ENCODE measurements at places on chromosomes 2 and 18.

- no peak for DNase-seq
These were observed 24.0 kb downstream of the C2orf49 start for GRCh38 chr2:105361102-105361889.

GRCh38 chr2:193703411-193703810 is 1508.7 kb upstream of the TMEFF2 start:
- DNase-seq: no peak

DNA sequence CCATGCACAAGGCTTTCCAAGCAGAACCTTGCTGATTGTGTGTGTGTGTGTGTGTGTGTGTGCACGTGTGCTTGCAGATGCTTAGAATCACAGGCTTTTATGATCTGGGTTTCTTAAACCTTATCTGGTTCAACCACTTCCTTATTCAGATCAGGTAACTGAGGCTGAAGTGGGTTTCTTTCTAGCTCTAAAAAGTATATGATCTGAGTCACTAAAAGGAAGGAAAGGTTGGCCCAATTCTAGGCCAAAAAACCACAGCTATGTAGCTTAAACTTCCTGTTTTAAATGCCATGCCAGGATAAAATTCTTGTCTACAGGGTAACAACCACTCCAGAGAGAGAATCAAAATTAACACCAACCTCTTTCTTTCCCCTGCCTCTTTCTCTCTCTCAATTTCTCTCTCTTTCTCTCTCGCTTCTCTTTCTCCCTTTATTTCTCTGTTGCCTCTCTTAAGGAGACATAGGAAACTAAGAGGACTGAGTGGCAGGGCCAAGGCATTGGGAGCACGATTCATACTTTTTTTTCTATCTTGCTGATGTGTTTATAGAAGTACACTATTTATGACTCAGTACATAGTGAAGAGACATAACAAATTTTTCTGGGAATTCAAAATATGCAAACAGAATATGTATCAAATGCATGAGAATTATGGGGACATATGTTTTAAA is 140.3 kb downstream of the TRIB2 start:
- no peak for DNase-seq

DNA sequence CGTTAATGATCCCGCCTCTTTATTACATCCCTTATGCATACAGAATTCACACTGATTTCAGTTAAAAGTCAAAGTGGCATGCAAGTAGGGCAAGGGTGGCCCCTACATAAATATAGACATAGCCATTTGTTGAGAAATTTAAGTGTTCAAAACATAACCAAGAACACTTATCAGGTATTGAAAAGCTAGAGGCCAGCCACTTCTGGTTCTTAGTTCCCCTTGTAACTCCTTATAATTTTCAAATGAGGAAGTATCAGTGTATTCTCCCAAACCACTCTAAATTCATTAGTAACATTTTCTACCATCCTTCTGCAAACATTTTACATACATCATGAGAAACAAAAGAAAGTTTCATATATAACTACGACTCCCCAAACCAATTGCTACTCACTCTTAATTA is 5.8 kb upstream of the ARL5A start:
- DNase-seq: no peak

GRCh38 chr2:205656941-205657340 is 25.4 kb upstream of the NRP2 start:
- DNase-seq: no peak
